NCI-H460 (cell line): ENCODE measurements at places on chromosomes 5 and 9.

GRCh38 chr9:119101048-119101447, 268.2 kb downstream of the BRINP1 start:
- no peak for DNase-seq

DNA sequence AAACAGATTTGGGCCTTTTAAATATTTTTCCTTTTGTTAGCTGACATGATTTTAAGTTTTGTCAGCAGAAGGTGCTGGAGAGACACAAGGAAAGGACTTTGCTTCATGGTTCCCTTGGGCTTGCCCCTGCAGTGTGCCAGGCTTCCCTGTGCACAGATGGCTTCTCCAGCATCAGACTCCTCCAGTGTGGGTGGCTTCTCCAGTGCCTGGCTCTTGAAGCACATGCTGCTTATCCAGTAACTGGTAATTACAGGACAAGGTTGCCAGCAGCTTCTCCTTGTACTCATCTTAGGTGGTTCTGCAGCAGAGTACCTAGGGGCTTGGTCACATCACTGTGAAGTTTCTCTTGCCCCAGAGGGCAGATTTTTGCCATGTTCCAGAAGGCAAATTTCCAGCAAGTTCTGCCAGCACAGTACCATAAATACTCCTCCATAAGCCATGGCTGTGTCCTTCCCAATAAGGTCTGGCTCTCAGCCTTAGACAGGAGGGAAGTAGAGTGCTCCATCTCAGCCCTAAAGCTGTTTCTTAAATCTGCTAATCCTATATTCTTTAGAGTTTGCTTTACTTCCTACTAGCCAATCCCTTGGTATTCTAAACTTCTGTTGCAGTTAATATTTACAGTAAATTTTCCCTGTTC, 62.4 kb downstream of the PJA2 start:
- DNase-seq: no peak

GRCh38 chr5:170254056-170254455, 21.3 kb downstream of the C5orf58 start:
- DNase-seq: no peak

DNA sequence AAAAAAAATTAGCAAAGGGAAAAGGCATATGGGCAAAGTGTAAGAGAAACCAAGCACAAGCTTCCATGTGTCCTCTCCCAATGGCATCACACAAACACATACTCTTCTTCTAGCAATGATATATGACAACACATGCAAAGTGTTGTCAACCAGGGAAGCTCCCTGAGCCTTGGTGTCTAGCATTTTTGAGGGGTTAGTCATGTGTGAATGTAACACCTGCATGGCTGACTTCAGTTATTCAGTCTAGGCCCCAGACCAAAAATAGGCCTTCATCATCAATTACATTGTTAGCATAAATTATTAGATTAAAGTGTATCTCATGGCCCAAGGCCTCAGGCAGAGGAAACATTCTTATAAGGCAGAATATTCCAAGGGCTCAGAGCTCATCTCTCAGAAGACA, 450.0 kb downstream of the TLE1 start:
- DNase-seq: no peak

GRCh38 chr9:125906144-125906543, 159.0 kb downstream of the PBX3 start:
- no peak for DNase-seq

DNA sequence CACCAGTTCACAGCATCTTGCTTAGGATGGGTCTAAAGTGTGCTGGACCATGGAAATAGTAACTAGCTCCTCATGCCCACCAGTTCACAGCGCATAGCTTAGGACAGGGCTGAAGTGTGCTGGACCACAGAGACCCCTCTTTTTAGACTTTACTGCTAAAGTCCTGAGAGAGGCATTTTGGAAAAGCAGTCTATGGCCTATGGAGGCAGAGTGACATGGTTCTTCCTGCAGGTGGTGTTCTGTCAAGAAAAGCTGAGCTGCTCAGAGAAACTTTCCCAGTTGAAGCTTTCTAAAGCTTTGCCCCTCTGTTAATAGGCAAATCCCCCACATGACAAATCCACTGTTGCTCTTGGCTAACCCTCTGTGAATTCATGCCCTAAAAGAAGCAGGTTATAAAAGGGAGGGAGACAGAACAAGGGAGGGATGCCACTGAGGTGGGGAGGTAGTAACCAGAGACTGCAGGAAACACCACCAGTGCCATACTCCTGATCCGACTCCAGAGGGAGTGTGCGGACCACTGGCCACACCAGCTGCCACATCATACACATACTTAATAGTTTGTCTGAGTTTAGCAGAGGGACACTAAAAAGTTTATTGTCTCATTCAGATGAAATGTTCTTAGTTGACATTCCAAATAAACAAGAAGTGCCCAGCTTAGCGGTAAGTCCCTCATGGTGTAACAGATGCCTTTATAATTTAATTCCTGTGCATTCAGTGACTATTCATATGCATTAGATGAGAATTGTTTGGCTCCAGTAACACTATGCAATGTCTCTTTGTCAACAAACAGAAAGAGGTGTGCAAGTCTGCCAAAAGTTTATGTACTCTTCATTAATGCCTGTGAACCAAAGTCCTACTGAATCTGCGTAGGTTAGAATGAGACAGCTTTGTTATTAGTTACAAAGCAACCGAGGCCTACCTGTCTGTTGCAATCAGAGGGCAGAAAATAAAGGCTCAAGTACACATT, 236.2 kb upstream of the NFIL3 start:
- DNase-seq: peak; percentile 30

GRCh38 chr5:77209495-77210090, 887 bp upstream of the PDE8B start:
- DNase-seq: no peak

GRCh38 chr9:99438596-99438995, 216.5 kb downstream of the SEC61B start:
- DNase-seq: no peak

GRCh38 chr9:120715389-120715924, 1.2 kb upstream of the MEGF9 start:
- no peak for DNase-seq

DNA sequence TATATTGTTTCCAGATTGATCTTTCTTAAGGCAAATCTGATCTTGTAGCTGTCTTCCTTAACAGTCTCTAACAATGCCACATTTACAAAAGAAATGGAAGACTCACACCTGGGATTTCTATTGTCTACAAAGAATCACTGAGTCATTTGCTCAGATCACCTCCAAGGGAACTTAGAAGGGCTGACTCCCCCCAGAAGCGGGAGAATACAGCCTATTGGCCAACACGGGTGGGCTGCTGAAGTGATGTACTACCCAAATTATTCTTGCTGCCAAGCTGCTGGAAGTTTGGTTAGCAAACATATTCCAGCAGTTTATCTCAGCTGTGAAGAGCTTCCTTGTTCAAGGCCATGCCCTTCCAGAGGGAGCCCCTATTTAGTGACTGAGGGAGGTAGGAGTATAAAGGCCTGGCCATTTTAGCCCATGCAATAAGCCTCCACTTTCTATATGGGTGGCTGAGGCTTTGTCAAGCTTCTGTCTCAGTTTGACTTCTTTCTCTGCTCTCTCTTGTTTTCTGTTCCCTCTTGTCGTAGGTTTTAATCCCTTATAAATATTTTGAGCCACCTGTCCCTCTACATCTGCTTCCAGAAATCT, 379.4 kb downstream of the PRR16 start:
- no peak for DNase-seq

DNA sequence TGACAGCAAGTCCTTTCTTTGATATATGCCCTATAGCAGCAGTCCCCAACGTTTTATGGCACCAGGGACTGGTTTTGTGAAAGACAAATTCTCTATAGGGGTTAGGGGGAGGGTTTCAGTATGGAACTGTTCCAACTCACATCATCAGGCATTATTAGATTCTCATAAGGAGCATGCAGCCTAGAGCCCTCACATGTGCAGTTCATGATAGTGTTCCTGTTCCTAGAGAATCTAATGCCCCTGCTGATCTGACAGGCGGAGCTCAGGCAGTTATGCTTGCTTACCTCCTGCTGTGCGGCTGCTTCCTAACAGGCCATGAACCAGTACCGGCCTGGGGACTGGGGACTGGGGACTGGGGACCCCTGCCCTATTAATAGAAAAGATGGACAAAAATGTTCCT, 2.7 kb upstream of the RAPGEF6 start:
- DNase-seq: no peak

GRCh38 chr9:5696884-5697283, 68.0 kb downstream of the RIC1 start:
- no peak for DNase-seq

- DNase-seq: no peak
Observed at GRCh38 chr9:37187292-37187691, 66.9 kb downstream of the ZCCHC7 start.

- no peak for DNase-seq
Observed at GRCh38 chr5:159764283-159765134, 151.8 kb upstream of the ADRA1B start.

GRCh38 chr9:136956604-136957003, 4.5 kb downstream of the LCN12 start:
- DNase-seq: no peak

DNA sequence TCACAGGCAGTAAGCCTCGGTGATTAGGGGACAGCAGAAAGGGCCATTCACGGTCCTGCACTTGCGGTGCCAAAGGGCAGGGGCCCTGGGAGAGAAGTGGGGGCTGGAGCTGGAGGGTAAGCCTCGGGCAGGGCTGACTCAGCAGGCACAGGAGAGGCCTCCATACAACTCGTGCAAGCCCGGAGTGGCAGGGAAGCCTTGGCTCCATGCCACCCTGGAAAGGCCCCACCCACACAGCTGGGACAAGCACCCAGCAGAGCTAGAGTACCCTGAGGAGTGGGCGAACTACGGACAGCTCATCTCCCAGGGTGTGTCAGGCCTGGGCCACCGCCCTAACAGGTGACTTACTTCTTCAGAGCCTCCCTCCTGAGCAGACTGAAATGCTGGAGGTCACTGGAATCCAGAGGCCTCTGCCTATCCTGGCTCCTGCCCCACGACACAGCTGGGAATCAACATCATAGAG, 5.6 kb upstream of the CAMK2A start:
- no peak for DNase-seq

DNA sequence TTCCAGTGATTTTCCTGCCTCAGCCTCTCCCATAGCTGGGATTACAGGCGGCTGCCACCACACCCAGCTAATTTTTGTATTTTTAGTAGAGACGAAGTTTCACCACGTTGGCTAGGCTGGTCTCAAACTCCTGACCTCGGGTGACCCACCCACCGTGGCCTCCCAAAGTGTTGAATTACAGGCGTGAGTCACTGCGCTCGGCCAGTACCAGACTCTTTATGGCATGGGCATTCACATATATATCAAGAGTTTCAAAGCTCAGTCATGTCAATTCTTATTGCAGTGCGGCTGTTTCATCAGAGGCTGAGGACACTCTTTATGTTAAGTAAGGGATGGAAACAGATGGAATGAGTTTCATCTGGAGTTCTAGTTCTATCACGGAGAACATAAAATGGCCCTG, 315.2 kb upstream of the CDH6 start:
- DNase-seq: no peak

GRCh38 chr5:110288766-110289511, 437.5 kb downstream of the TMEM232 start:
- no peak for DNase-seq

- no peak for DNase-seq
Observed at GRCh38 chr5:23316060-23316591, 191.3 kb upstream of the PRDM9 start.

DNA sequence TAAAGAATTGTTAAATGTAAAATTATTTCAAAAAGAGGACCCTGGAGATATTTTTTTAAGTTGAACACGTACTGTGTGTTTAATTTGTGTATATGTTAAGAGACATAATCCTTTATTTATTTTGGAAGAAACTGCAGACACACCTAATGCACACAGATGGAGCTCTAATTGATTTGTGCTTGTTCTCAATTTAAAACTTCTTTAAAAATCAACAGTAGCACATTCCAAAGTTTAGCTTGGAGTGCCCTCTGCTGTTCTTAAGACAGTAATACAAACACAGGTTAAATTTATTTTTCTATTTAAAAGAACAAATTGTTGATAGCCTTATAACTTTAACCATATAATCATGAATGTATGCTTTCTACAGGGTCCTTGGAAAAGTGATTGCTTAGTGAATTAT, 277.6 kb upstream of the ADAMTS16 start:
- DNase-seq: peak; percentile 35

GRCh38 chr5:177320879-177321278, 9.2 kb upstream of the MXD3 start:
- DNase-seq: no peak

- DNase-seq: no peak
Observed at GRCh38 chr5:177472460-177473442, 683 bp downstream of the DBN1 start.

DNA sequence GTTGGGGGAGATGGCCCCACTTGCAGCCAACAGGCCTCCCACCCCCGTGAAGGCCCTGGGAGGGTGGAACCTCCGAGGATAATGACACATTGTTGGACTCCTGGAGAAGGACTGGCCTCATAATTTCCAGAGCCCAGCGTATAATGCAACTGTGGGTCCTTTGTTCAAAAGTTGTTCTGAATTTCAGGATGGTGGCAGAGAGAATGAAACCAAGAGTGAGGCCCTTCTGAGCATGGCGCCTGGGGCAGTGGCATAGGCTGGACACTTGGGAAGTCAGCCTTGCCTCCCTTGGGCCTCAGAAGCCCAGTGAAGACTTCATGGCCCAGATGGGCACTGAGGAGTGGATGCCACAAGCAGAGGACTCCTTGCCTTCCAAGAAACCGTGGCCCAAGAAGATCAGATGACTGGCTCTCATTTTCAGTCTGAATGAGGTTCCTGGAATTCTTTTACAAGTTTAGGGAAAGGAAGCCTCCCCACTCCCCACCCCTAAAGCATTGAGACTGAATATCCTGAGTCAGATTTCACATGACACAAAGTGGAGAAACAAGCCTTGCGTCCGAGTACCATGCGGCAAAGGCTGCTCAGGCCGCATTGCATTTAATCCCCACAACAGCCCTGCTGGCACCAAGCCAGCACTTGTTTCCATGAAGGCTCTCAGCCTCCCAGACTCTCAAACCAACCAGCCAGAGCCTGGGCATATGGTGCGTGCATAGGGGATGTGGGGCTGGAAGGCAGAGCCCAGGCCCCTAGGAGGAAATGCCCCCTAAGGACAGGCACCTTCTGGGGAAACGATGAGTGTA, 96.7 kb upstream of the SMIM23 start:
- DNase-seq: no peak

GRCh38 chr9:86827893-86828292, 119.4 kb downstream of the GAS1 start:
- no peak for DNase-seq

GRCh38 chr5:157778121-157778805, 34.8 kb downstream of the LSM11 start:
- no peak for DNase-seq

- no peak for DNase-seq
Observed at GRCh38 chr9:133306242-133307204, 29.5 kb downstream of the SURF6 start.

GRCh38 chr9:70479880-70480291, 65.4 kb upstream of the KLF9 start:
- no peak for DNase-seq

- peak; percentile 39 for DNase-seq
Observed at GRCh38 chr9:107636571-107637381, 147.2 kb upstream of the KLF4 start.

- DNase-seq: no peak
Observed at GRCh38 chr5:172807766-172808311, 26.2 kb upstream of the ERGIC1 start.

- DNase-seq: no peak
Observed at GRCh38 chr5:13955896-13956295, 11.4 kb upstream of the DNAH5 start.
